ENCODE measurements at places on chromosomes 1 and 21.

DNA sequence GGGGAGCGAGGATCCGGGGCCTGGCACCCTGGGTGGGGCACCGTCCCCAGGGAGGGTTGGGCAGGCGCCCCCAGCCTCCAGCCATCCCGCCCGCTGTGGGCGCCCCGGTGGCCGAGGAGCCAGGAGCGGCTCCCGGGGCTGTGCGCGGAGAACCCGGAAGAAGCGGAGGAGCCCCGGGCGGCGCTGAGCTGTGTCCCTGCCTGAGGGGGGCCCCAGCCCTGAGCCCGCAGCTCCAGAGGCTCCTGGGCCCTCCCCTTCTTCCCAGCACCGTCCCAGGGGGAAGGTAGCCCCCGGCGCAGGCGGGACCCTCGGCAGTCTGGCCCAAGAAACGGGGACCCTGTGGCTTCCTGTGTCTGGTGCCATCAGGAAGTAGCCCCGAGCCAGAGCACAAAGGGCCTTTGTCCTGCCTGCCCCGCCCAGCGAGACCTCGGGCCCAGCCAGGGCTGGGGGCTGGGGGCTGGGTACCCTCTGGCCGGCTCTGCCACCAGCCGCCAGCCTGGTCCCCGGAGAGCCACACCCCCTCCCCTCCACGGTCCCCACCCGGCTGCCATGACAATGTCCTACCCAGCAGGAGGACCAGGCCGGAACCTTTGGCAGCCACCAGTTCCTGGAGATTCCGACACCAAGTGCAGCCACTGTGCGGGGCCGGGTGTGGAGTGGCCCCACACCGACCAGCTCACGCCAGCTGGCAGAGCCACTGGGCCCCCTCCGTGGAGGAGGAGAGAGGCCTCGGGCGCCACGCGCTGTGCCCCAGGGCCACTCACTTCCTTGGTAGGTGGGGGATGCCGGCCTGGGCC lies 15.6 kb upstream of the TTLL10 start:
- peak; percentile 8 for DNase-seq

DNA sequence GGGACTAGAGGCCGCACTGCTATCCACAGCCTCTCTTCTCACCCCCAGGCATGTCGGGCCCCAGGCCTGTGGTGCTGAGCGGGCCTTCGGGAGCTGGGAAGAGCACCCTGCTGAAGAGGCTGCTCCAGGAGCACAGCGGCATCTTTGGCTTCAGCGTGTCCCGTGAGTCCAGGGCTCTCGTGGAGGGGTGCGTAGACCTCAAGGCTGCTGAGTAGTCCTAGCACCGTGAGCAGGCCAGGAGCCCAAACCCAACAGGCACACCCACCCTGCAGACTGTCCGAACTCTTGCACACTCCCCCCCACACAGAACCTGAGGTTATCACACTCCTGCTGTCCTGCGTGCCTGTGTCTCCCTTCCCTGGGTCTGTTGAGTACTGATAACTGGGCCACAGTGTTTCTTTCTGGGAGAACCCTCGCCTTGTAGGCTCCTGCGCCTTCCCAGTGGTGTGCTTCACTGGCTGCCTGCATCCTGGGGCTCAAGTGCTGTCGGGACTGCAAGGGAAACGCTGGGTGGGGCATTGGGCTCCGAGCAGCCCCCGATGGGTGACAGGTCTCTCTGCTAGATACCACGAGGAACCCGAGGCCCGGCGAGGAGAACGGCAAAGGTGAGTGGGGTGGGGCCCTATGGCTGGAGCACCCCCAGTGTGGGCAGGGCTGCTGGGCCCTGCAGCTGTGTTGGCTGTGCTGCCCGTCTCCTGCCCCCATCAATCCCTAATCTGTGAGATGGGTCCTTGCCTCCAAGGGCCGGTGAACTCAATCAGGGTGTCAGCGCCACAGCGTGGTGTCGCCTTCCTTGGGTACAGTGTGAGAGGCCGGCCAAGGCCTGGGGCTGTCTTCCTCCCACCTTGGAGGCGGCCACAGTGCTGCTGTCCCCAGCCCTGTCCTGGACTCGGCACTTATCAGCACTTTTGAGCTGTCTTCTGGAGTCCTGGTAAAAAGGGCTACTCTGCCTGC lies 4.0 kb upstream of the GJC2 start:
- no peak for DNase-seq

GRCh38 chr1:205598841-205599668 lies 32.8 kb downstream of the ELK4 start:
- DNase-seq, result no peak

- DNase-seq, result no peak
Observed at GRCh38 chr1:56566061-56566744, 13.2 kb downstream of the PLPP3 start.

- DNase-seq, result peak; percentile 90
Observed at GRCh38 chr1:161314201-161314981, at the start of gene SDHC. TSS of gene SDHC (plus strand) at chr1:161314381. CDS start at chr1:161314406, 25 bp downstream.

GRCh38 chr1:177366091-177366490 lies 195.3 kb downstream of the BRINP2 start:
- DNase-seq, result no peak

GRCh38 chr1:9886092-9886742 lies 23.9 kb downstream of the CTNNBIP1 start:
- DNase-seq, result no peak

DNA sequence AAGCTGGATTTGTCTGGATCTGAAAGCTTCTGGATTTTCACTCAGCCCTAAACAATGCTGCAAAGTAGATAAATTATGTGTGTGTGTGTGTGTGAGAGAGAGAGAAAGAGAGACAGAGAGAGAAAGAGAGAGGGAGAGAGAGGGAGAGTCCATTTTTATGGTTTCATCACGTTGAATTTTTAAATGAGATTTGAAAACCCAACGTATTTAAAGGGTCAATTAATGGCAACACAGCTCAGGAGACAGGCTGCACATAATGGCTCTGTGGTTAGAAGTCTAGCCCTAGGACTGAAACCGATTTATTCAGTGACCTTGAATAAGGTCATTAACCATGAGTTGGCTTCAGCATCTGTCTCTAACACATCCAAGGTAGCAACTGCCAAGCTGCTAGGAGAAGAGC lies 35.3 kb upstream of the FMN2 start:
- DNase-seq, result no peak

Measured in CD4-positive, alpha-beta T cell treated with Interleukin-4 for 4 hours (primary cell).